Glutamatergic neuron (in vitro differentiated cells): ENCODE measurements at places on chromosomes 1 and 21. TPM values are rescaled to one million over a fixed set of nuclear protein-coding genes. Genes with fewer than 3 reads are reported as not detected.

Gene ADAMTS1
- total RNA-seq, result 1.1 TPM

DNA sequence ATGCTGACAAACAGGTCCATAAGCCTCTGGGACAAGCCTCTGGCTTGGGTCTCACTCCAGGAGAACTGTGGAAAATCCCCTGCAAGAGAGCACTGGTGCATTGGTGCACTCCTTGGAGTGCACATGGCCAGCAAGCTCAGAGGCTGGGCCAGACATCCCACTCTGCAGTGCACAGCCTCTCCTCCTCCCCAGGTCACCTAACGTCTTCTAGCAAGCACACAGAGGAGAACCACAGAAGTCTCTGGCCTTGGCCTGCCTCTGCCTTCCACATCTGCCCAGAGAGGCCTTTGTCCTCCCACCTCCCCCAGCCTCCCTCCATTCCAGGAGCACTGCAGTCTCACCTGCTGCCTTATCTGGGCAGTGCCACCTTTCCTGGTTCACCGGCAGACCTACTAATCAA, 4.2 kb downstream of the PGLYRP3 start:
- DNase-seq, result no peak

DNA sequence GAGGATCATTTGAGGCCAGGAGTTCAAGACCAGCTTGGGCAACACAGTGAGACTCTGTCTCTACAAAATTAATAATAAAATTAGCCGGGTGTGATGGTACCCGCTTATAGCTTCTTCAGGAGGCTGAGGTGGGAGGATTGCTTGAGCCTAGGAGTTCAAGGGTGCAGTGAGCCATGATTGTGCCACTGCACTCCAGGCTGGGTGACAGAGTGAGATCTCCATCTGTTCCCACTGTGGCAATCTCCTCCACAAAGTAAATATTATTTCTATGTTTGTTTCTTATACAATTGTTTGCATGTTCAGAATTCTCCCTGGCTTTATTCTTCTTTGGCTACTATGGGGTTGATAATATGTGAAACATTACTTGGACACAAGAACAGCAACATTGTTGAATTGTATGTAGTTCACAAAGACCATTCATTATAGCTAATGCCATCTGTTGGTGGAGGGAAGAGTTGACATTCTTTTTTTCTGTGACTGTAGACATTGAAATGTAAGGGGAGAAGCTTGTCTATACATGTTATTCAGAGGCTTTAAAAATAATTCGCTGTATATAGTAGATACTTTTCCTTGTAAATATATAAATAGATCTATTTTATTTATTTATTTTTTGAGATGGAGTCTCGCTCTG, 47.8 kb upstream of the SRSF10 start:
- no peak for DNase-seq

DNA sequence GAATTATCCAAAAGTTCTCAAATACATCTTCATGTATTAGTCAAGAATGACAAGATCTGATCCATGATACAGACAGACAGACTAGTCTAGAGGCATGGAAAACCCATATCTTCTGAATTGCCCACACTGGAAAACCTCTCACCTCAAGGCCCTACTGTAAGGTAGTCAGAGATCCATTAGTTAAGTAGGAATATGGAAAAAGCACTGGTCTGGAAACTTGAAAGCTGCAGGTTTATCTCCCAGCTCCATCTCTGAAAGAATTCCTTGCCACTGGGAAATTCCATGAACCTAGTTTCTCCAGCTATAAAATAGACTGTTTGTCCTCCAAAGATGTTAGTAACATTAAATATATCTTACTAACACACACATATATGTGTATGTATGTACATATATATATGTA, 169.2 kb downstream of the AKT3 start:
- no peak for DNase-seq

Gene ANKRD34A
- 0.59 TPM for total RNA-seq

Gene TDRD5
- not detected for total RNA-seq

Gene ETV3L
- total RNA-seq, result not detected

DNA sequence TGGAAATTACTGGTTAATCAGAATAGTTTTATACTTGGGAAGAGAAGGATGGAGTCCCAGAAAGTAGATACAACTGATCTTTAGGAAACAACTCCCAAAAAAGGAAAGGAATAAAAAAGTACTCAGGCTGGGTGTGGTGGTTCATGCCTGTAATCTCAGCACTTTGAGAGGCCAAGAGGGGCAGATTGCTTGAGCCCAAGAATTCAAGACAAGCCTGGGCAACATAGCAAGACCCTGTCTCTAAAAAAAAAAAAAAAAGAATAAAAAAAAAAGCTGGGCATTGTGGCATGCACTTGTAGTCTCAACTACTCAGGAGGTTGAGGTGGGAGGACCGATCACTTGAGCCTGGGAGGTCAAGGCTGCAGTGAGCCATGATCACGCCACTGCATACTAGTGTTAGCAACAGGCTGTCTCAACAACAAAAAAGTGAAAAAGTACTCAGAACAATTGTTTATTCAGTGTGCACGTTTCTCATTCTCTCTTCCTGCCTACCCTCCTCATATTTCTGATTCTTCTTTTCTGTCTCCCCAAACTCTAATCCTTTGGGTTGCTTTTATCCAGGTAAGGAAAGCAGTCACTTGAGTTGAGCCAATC, 2.2 kb upstream of the DHCR24 start:
- no peak for DNase-seq

DNA sequence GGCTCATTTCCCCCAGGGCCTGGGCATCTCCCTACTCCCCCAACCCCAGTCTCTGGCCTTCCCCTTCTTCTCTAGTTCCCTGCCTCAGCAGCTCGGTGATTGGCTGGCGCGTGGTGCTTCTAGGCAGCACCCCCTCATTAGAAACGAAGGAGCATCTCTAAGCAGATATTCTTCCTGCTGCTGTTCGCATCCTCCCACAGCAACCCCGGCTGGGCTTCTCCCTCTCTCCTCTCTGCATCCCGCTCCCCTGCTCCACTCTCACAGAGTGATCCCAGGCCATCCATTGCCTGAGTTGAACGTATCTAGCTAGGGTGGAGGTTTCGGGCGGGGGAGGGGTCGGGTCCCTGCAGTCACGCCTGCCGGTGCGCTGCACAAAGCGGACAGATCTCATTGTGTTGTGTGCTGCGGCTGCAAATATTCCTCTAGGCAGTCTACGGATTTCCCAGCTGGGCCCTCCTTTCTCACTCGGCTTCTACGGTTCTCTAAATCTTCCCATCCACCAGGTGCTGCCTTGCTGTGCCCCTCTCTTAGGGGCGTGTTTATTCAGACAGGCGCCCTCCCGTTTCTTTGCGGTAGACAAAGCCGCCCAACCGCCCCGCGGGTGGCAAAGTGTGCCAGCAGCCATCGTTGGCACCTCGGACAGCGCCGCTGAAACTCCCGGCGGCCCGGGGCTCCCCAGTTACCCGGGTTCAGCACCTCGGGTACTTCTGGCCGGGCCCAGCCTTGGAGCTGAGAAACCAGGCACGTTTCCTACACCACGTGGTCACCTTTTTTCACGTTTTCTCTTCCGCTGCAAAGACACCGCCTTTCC, 2.2 kb downstream of the CACNA1E start:
- peak; percentile 53 for DNase-seq

Gene XCL1
- not detected for total RNA-seq

DNA sequence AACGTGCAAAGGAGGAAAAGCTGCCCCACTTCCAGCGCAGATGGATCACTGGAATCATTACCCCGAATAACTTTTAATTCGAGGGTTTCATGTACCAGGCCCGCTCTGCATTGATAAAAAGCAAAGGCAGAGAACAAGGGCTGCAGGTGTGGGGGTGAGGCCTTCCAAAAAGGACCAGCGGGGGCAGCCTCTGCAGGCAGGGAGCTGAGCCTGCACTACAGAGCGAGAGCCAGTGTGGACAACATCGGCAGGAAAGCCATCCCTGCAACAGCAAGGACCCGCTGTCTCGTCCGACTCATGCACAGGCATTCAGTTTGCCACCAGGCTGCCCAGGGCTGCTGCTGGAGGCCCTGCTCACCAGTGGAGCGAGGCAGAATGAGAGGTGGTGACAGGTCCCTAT, 27.1 kb upstream of the AJAP1 start:
- DNase-seq, result no peak

- DNase-seq, result no peak
Measured at GRCh38 chr1:36768486-36769178, 265.7 kb downstream of the GRIK3 start.

Gene UMODL1
- total RNA-seq, result not detected

Gene OR2T29
- total RNA-seq, result not detected

Gene RAB25
- total RNA-seq, result not detected

Gene LHX4
- 2.1 TPM for total RNA-seq

DNA sequence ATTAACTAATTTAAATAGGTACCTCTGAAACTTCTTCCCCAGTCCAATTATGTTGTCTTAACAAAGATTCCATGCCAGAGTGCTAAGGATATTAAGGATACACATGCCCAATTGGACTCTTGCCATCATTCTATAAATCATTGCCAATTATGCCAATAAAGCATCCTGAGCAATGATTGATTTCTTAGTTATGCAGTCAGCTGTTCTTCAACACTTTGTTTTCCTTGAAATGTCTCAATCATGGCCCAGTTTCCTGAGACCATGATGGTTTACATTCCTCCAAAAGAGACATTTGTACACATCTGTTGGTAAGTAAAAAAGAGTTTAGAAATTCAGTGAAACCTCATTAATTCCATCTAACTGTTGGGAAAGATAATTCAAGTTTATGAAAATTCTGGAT, 180.4 kb upstream of the PKN2 start:
- no peak for DNase-seq

DNA sequence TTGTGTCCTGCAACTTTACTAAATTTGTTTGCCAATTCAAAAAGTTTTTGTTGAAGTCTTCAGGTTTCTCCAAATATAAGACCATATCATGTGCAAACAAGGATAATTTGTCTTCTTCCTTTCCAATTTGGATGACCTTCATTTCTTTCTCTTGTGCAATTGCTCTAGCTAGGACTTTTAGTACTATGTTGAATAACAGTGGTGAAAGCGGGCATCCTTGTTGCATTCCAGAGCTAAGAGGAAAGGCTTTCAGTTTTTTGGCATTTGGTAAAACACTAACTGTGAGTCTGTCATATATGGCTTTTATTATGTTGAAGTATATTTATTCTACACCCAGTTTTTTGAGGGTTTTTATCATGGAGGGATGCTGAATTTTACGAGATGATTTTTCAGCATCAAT, 630.0 kb upstream of the ADGRL2 start:
- DNase-seq, result no peak

Gene ACTN2
- total RNA-seq, result 2.7 TPM

Gene KCNK1
- total RNA-seq, result not detected

Gene MX2
- not detected for total RNA-seq

- DNase-seq, result no peak
Measured at GRCh38 chr1:20775700-20776099, 11.4 kb downstream of the HP1BP3 start.

Gene PRCC
- total RNA-seq, result 88.8 TPM

DNA sequence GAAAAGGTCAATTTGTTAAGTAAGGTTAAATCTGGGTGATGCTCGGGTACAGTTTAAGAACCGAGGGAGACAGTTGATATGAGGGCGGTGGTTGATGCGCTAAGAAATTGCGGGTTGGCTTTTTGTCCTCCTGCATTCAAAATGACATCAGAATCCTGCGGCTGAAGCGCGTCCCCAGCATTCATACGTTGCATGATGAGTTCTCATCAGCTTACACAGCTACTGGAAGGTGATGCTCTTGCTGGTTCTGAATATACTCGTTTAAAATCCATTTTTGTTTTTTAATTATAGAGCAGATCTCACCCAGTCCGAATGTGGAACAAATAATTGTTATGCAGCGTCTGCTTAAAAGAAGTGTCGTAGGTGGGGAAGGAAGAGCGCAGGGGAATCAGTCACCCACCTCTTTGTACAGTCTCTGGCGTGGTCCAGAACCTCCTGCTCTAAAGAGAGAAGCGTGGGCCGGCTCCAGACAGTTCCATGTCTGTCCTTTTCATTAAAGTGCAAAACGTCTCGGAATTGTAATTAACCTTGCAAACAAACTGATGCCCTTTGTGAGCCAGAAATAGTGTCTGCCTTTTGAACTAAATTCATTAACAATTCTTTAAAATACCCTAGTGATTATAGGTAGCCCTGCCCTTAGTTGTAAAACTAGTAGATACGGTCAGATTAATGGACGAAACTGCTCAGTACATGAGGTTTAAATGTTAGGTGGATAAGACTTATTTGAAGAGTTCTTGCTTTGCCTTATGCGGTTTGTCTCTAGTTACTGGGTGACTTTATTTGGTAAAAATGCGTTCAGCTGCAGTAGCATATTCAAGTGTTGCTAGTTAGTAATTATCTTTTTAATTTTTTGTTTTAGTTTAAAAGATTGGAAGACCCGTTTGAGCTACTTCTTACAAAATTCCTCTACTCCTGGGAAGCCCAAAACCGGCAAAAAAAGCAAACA, 741 bp downstream of the RGS2 start:
- DNase-seq, result peak; percentile 44

- DNase-seq, result no peak
Measured at GRCh38 chr1:245931450-245931849, 575.6 kb downstream of the SMYD3 start.

DNA sequence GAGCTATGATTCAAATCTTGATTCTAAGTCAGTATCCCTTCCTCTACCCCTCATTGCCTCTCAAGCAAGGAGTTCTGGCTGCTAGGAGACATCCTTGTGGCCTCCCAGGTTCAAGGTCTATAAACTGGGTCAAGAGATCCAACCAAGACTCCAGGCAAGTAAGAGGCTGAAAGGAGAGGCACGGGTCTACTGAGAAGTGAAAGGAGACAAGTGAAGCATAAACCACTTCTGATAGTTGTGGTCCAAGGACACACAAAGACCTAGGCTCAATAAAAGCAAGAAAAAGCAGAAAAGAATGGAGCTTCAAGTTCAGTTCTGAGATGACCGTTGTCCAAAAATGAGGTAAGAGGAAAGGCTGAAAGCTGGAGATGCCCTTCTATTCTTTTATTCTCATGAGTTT, 17.8 kb upstream of the PPP2R5A start:
- no peak for DNase-seq

Gene CHIA
- not detected for total RNA-seq

Gene OLIG2
- 21.4 TPM for total RNA-seq

Gene TTLL7
- total RNA-seq, result 123 TPM

GRCh38 chr1:2172012-2172411, 22.6 kb downstream of the FAAP20 start:
- DNase-seq, result no peak

- DNase-seq, result no peak
Measured at GRCh38 chr1:18047122-18047521, 60.5 kb upstream of the IGSF21 start.

Gene SLC5A9
- total RNA-seq, result not detected

- DNase-seq, result no peak
Measured at GRCh38 chr1:168421399-168422004, 122.3 kb downstream of the XCL2 start.

Gene PTGS2
- not detected for total RNA-seq
